ENCODE measurements at places on chromosomes 6 and 20. TPM values are rescaled to one million over a fixed set of nuclear protein-coding genes. Genes with fewer than 3 reads are reported as not detected.

- DNase-seq, result no peak
Measured at GRCh38 chr20:460180-460579, 2.2 kb downstream of the TBC1D20 start.

DNA sequence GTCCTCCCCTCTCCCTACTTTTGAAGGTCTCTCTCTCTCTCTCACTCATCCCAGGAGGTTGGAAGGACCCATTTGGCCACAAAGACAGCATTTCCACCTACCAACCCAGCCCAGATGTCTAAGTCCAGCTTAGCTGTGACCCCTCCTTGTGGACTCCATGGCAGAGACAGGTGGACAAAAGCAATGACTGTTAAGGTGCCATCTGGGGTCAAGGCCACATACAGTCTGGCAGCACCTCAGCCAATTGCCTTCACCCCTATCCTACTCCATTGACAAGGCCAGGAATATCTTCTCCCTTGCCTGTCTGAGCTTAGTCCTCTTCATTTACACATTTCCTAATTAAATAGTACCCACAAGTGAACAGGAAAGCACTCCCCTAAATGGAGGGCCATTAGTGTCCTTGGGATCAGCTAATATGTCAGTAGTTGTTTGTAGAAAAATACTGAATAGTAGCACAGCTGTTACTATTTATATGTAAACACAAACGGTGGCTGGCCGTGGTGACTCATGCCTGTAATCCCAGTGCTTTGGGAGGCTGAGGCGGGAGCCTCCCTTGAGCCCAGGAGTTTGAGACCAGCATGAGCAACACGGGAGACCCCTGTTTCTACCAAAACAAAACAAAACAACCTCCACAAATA, 28.8 kb downstream of the GCM1 start:
- DNase-seq, result peak; percentile 75

GRCh38 chr20:34437330-34437986, 74.4 kb downstream of the ITCH start:
- peak; percentile 27 for DNase-seq

GRCh38 chr20:9474835-9475415, 39.5 kb upstream of the LAMP5 start:
- no peak for DNase-seq

DNA sequence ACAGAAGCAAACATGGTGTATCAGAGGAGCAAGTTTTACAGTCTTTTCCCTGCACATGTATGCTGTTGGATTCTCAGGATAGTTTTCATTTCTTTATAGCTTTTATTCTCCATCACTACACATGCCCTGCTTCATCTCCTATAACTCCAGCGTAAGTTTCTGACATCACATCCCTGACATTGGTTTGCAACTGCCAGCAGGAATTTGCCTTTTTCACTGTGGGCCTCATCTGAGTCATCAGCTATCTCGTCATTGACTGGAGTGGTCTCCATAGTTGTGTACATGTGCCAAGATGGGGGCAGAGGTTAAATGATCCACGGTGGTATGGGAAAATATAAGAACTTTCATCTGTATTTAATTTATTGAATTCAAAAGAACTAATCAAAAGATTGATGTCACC, 96.7 kb downstream of the SLX4IP start:
- DNase-seq, result peak; percentile 45

DNA sequence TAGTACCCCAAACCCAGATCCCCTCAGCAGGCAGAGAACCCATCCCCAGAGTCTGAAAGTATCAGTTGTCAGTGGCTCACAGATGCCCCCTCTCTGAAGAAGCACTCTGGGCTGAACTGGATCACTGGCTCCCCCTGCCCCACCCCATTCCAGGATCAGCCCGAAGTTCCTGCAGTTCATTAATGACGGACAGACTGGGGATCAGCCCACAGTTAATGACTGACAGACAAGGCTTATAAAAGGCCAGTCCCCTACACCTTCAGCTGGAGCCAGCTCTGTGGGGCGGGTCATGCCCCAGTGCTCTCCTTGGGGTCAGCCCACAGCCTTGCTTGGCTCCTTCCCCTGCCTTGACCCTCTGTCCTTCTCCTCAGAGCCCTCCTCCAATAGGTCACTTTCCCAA, 21.7 kb downstream of the KIAA1755 start:
- DNase-seq, result no peak

DNA sequence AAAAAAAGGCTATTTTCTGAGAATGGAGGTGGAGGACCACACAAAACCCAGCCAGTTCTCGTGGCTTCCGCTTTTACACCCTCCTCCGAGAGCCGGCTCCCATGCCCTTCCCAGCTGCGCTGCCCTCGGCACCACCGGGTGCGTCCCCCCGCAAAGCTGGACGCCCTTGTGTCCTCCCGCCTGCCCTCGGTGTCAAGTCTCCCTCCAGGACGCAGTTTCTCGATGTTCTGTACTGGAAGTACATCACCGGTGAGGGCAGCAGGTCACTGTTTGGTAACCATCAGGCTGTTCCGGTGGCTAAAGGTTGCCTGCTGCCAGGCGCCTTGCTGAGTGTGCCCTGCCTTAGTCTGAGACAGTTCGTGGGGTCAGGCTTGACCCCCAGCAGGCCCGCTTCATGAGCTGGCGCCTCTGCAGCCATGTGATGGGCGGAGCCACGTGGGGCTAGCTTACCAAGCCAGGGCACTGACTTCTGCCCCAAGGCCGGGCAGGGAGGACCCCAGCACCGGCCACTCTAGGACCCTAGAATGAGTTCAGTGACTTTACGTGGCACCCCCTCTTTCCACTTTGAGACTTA, 34.6 kb downstream of the RREB1 start:
- no peak for DNase-seq

GRCh38 chr6:36743538-36744303, 46.1 kb downstream of the RAB44 start:
- DNase-seq, result no peak

- no peak for DNase-seq
Measured at GRCh38 chr6:38133932-38134703, 314.6 kb downstream of the ZFAND3 start.

Gene RAD21L1
- not detected for total RNA-seq

Gene PLAGL2
- 4.3 TPM for total RNA-seq

Gene SH3BGRL2
- 2.6 TPM for total RNA-seq

All from fibroblast of villous mesenchyme (primary cell).